ENCODE measurements at places on chromosomes 7 and 10.

- DNase-seq: no peak
These were observed 436.8 kb upstream of the GALNT17 start for GRCh38 chr7:70694971-70695794.

- DNase-seq: no peak
These were observed 33.6 kb downstream of the AOAH start for GRCh38 chr7:36690514-36691187.

GRCh38 chr10:71263376-71263775, 51.0 kb downstream of the UNC5B start:
- DNase-seq: no peak

DNA sequence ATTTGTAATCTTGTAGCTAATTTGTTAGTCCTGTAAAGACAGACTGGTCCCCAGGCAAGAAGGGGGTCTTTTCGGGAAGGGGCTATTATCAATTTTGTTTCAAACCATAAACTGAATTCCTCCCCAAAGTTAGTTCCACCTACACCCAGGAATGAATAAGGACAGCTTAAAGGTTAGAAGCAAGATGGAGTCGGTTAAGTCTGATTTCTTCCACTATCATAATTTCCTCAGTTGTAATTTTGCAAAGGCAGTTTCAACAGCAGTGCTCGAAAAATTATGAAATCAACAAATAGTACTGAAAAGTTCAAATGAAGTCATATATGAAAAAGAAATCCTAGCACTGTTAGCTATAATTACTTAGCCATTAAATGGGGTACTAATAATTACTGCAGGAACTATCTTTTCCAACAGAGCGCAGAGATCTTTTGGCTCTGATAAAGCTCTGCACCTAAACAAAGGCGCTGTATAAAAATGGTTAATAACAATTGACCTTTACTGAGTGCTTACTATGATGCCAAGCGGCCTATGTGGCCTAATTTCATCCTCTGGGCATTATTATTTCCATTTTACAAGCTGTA, 756 bp upstream of the SEC24C start:
- DNase-seq: no peak

DNA sequence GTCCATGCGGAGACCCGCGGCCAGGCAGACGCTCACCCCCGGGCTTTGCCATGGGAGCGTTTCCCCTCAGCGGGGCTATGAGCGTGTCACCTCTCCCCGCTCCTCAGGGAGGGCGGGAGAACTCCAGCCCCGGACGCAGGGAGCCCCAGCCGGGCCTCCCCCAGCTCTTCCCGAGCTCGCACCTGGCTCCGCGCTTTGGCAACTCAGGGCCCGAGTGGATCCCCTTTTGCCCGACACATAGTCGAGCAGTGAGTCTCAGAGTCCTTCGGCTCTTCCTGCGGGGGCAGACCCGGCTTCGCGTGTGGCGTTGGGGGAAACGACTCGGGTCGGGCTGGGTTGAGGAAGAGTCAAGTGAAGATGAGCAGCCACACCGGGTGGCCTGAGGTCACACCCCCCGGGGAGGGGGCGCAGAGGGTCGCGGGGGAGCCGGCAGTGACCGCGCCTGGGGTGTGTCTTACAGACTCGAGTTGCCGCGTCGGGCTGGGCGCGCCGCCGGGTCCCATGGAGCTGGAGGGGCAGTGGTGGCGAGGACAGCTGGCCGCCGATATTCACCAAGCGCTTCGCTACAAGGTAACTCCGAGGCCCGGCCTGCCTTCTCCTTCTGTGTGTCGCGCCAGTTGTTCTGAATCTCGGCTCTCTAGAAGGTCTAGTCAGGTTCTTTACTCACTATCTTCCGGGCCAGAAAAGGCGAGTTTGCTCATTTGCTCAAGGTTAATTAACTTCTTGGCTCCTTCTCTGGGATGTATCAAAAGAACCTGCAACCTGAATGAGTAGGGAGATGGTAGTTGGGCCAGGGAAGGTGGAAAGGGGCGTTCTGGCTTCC, 721 bp downstream of the CCNJ start:
- peak; percentile 32 for DNase-seq

DNA sequence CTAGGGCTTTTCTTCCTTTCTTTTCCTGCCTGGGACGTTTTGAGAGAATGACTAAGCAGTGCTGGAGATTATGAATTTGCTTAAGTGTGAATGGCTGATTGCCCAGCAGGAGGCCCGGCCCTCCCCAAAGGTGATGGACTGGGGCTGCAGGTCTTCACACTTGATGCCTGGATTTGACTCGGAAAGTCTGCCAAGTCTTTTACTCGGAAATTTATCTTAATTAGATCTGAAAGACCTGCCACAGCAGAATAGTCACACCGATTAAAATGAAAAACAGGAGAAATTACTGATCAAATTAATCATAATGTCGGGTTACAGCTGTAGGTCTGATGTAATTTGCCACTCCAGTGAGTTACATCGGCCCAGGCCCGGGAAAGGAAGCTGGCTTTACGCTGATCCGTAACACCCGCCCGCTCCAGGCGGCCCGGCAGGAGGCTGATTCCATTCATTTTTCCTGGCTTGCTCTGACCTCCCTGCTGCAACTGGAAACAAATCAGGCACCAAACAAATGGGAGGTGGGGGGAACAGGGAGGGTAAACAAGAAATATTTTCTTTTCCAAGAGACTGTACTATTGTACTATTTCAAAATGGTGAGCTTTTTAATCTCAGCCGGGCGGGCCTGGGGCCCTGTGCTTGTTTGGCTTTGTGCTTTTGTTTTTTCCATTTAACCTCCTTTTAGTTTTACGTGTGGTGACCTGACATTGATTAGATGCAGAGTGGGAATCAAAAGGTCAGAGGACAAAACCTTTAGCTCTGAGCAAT, 212.4 kb upstream of the YAE1 start:
- DNase-seq: no peak

GRCh38 chr10:6135039-6135438, 46.2 kb downstream of the RBM17 start:
- no peak for DNase-seq

GRCh38 chr10:74738985-74739567, 87.3 kb upstream of the KAT6B start:
- DNase-seq: peak; percentile 44

- DNase-seq: peak; percentile 72
These were observed 45.8 kb upstream of the SRRM3 start for GRCh38 chr7:76155938-76156337.

GRCh38 chr7:2079332-2080059, 153.2 kb downstream of the MAD1L1 start:
- DNase-seq: peak; percentile 27

- no peak for DNase-seq
These were observed 10.7 kb downstream of the HBP1 start for GRCh38 chr7:107179326-107180164.

GRCh38 chr7:148303295-148304082, 287.1 kb upstream of the C7orf33 start:
- DNase-seq: no peak

DNA sequence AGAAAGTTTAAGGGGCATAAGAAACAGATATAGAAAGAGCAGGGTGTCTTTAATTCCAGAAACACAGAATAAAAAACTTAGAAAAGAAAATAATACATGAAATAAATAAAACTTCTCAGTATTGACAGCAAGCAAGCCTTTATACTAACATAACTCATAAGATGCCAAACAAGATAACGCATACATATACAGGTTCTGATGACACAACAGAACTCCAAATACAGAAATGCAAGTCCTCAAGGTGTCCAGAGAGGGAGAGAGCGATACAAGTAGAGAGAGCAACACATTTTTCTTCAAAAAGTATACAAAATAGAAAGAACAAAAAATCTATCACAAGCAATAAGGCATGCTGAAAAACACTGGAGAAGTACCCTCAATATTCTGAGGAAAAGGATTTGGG, 314.6 kb upstream of the POM121L12 start:
- no peak for DNase-seq

DNA sequence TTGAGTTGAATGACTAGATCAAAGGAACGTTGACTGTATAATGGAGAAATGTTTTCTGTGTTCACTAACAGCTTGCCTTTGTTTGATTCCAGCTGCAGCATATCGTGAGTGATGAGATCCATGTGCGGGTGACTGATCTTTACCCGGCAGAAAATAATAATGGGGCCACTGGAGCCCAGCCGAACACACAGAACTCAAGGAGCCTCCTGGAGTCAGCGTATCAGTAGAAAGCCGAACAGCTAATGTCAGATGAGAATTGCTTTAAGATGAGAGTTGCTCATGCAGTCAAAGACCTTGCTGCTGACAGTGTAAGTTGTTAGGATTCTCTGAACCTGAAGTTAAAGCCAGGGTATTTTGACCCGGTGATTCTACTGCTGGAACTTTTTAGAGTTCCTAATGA, 34.3 kb upstream of the MTPAP start:
- no peak for DNase-seq

- no peak for DNase-seq
These were observed 170.5 kb downstream of the C1GALT1 start for GRCh38 chr7:7352845-7353244.

Data from CD4-positive, alpha-beta T cell treated with Interleukin-4 for 1 hour (primary cell).